Effector CD4-positive, alpha-beta T cell (primary cell): ENCODE measurements at places on chromosomes 2 and 18.

- no peak for DNase-seq
These were observed 365.9 kb upstream of the GALNT5 start for GRCh38 chr2:156891609-156892008.

DNA sequence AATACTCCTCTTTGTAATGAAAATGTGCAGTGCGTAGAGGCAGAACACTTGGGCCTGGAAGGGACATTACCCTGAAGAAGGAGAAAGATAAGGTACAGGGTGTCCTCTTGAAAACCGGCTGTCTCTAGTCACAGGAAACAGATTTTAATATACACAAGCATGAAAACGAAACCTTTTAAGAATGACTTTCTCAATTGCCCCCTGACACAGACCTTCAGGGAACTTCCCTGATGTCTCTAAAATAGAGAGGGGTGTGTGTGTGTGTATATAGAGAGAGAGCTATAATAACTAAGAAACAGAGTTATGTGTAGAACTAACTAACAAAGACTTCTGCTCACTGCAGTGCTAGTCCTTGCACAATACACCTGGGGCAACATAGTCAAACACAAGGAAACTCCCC lies 780.0 kb downstream of the CNTNAP5 start:
- DNase-seq: no peak

- no peak for DNase-seq
These were observed 36.6 kb downstream of the VAPA start for GRCh38 chr18:9950289-9951016.

GRCh38 chr18:26429535-26430226 lies 118.7 kb downstream of the KCTD1 start:
- no peak for DNase-seq

DNA sequence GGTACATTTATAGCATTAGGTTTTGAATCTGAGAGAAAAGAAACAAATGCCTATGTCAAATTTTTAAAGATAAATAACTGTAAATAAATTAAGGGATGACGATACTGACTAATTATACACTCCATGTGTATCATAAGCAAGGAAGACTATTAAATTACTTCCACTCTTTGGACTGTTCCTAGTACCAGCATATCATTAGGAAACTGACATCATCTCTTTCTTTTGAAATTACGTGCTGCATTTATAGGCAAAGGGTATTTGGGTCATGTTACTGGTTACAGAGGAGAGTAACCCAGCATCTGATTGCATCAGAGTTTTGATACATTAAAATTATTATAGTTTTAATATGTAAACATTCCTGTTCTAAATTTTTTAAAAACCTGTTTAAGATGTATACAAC lies 309.7 kb downstream of the XIRP2 start:
- no peak for DNase-seq
